ENCODE measurements at places on chromosomes 1 and 21.

- no peak for DNase-seq
Observed at GRCh38 chr1:183191833-183192232, 5.8 kb downstream of the LAMC2 start.

DNA sequence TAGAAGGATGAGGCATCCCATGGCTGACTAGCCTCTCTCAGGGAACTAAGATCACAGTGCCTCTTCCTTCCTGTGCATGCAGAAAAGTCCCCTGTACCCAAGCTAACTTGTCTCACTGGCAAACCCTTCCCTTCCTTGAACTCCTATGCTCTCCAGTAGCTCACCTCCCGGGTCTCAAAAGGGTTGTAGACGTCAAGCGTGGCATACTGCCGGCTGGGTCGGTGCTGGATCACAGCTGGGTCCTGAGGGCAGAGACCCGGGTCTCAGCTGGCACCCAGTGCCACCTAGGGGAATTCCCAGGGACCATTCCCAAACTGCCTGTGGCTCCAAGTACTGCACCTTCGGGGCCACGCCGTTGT is 688 bp downstream of the SCAMP3 start:
- DNase-seq, result peak; percentile 9

GRCh38 chr1:162977944-162978568 is 91.1 kb upstream of the RGS4 start:
- DNase-seq, result no peak

DNA sequence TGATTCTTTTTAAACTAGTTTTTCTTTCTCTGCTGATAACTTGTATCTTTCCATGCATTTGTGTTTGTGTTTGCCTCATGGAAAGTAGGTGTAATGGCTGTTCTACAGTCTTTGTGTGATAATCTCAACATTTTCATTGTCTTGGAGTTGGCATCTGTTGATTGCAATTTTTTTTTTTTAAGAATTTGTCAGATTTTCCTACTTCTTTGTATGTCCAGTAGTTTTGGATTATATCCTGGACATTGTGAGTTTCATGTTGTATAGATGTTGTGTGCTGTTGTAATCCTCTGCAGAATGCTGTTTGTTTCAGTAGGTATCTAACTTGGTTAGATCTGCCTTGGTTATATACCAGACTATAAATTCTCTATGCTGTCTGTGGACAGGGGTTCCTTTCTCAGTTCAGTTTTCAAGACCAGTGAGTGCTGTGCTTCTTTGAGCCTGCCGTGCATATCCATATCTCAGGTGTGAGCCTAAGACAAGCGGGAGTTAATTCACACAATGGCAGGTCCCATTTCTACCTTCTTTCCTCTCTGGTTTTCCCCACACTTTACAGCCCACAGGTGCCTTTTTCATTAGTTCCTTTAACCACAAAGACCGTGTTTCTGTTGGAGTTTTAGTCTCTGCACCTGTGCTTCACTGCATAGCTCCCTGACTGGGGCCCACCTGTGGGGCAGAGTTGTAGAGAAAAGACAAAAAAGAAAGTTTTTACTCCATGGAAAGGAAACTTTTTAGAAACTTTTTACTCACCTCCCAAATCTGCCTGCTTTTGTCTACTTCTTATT is 69.9 kb downstream of the ITSN1 start:
- DNase-seq, result no peak

GRCh38 chr1:1427820-1428148 is 6.7 kb upstream of the ANKRD65 start:
- DNase-seq, result no peak

DNA sequence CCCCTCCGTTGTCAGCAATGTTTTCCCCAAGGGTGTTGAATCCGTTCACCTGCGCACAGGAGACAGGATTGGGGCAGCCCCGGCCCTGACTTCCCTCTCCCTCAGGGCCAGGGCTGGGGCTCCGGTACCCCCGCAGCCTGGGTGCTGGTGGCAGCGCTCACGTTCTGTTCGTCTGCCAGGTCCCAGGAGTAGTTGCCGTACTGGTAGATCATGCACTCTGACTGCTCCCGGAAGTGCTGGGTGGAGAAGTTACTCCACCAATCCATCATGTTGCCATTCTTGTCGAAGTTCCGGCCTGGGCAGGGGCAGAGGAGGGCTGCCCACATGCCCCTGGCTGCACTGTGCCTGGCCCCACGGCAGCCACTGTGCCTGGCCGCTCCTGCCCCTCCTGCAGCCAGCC is 6.1 kb downstream of the PRXL2B start:
- DNase-seq, result no peak

GRCh38 chr1:166197141-166197540 is 30.3 kb upstream of the FAM78B start:
- DNase-seq, result no peak

- DNase-seq, result no peak
Observed at GRCh38 chr1:211339631-211340041, 13.0 kb downstream of the TRAF5 start.

DNA sequence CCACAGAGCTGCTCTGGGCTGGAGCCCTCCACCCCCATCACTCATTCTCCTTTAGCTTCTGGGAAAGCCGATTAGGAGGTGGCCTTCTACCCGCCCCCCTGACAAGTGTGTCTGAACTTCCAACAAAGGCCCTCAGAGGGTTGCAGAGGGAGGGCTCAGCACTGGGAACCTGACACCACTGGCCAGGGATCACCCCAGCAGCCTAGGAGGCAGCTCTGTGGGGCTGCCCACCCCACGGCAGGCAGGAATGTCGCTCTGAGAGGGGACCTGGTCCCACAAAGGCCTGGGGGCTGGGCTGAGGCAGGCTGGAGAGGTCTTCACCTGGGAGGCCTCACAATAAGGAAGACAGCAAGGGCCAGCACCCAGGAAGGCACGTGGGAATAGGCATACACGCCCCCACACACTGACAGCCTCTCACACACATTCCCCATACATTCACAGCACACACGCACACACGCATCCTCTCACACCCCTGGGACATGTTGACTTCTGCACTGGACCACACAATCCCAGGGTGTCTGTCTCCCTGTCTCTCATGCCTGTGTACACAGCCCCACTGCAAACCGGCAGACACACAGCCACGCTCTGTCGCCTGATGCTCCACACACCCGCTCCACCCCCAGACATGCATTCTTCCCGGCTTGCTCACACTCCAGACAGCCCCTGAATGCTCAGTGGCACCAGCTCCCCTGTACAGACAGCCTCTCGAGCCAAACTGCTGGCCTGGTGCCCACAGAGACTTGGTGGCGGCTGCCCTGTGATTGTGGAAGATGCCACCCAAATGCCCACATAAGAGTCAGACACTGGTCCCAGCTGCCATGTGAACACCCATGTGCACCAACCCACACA is 30.7 kb downstream of the DMBX1 start:
- DNase-seq, result no peak

GRCh38 chr1:76835203-76835602 is 32.1 kb upstream of the ST6GALNAC5 start:
- no peak for DNase-seq

DNA sequence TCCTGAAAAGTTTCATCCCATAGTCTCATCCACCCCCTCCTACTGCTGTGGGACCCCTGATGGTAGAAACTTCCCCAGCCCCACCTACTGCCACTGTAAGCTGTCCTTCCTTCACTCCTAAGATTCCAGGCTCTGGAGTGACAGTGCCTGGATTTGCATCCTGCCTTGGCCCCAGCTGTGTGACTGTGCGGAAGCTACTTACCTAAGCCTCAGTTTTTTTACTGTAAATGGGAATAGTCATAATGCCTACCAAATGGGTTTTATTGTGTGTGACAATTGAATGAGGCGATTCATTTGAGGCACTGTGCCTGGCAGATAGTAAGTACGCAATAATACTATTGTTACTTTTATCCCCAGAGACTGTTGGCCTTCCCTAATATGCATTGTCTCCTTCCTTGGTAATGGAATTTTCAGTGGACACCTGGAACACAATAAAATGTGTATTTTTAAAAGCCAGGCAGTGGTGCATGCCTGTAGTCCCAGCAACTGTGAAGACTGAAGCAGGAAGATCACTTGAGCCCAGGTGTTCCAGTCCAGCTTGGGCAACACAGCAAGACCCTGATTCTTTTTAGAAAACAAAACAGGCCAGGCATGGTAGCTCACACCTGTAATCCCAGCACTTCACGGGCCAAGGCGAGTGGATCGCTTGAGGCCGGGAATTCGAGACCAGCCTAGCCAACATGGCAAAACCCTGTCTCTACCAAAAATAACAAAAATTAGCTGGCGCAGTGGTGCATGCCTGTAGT is 55.0 kb upstream of the ZNF326 start:
- no peak for DNase-seq

DNA sequence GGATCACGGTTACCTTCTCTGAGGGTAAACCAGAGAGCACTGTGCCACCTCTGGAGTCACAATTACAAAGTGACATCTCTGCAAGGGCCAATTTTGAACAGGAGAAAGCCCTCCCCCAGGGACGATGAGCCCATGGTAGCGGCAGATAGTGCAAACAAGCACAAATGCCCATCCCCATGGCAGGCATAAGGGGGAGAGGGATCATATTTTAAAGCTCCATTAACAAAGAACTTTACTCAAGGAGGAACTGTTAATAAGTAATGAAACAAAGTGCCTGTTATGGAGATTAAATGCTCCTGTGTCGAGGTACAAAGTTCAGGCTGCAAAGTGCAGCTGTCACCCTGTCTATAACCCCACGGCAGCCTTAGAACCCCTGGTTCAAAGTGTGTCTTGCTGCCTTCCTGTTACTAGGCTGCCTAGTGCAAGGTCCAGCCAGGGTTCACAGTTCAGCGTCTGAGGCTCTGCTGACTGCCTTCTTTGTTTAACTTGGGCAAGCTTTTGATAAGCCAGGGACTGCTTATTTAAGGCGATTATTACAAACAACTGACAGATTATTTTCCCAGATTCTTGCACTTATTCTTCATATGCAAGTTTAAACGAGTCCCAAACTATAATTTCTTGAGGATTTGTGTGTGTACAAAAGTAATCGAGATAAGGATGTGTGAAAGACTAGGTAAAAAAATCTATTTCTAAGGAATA is 75.7 kb upstream of the NRIP1 start:
- DNase-seq, result no peak

DNA sequence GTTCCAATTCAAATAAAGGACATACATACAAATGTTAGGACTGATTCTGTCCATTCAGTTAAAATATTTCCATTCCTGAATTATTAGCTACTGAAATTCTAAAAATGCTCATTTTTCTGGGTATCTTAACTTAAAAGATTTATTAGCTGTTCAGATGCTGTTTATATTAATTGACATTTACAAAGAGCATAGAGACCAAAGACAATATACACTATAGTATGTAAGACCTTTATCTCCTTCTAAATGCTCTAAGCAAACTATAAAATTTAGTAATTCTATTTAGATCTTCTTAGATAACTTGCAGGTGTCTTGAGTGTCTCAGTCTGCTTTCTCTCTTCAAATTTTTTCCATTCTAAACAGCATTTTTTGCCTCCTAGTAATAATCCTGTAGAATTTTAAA is 39.3 kb downstream of the VAMP4 start:
- no peak for DNase-seq

DNA sequence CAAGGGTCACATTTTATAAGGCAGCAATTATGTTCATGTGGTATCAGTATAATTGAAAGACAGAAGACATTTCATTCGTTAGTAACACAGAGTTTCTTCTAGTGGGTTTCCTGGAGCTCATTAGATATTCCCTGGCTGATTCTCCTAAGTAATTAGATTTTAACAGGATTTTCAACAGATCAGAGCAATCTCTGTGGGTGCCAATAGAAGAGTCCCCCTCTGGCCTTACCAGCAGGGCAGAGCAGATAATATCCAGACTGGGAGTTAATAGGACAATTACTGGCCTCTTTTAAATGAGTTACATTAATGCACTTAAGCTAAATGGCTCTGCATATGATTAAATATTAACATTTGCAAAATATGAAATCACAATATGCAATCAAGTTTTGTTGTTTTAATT is 74.2 kb upstream of the FOXD3 start:
- no peak for DNase-seq

DNA sequence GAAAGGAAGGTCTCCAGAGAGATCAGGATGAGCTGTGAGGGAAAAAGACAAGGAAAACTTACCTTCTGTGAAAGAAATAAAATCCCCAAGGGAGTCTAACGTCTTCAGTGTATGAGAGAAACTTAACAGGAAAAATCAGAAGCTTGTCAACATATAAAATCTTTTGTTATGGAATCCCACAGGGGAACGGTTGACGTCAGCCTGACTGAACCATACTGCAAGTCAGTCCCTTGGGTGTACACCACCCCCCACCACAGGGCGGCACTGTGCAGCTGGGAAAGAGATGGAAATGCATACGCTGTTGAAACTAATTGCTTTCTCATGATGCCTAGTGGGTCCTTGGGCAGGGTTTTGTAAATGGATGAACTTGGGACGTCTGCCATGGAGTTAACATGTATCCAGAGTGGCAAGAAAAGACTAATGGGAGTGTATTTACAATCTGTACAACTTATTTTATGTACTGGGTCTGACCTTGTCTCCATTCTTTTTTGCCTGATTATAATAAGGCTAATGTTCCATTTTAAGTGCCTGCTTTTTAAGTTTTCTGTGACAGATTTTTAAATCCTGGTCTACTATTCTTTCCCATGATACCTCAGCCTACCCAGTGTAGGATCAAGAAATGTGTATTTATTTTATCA is 22.7 kb downstream of the UTP25 start:
- peak; percentile 9 for DNase-seq

- no peak for DNase-seq
Observed at GRCh38 chr21:32144851-32145250, 134.0 kb downstream of the MIS18A start.

- no peak for DNase-seq
Observed at GRCh38 chr1:117659550-117660270, 53.9 kb downstream of the TENT5C start.

DNA sequence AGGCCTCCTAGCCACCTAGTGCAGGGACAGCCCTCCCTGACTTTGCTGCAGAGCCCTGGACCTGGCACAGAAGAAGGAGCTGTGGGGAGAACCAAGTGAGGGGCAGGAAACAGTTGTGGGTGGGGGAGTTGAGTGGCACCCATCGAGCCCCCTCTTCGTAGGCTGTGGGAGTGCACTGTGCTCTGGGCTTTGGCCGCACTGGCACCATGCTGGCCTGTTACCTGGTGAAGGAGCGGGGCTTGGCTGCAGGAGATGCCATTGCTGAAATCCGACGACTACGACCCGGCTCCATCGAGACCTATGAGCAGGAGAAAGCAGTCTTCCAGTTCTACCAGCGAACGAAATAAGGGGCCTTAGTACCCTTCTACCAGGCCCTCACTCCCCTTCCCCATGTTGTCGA is 1.2 kb downstream of the DUSP23 start:
- DNase-seq, result no peak

DNA sequence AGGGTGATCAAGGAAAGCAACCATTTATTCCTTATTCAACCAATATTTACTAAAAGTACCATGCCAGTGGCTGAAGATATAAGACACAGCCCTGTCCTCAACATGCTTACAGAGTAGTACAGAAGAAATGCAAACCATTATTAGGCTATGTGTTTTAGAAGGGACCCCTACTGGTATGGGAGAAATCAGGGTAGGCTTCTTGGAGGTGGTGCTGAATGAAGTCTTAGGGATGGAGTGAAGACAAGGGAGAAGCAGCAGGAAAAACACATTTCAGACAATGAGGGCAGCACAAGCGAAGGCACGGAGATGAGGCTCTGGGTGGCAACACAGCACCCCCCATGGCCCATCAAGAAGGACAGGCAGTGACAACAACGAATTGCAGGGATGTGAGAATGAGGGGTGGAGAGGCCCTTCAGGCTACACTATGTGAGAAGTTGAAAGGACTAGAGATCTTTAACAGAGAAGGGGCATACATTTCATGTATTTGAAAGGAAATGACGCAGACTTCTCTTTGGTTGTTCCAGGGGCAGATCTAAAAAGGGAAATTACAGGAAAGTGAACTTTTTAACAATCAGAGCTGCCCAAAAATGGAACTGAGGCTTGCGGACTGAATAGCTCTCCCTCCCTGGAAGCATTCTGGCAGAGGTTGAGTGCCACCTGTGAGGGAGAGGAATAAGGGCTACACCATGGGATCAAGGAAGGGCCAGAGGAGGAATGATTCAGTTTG is 16.8 kb upstream of the CD58 start:
- DNase-seq, result no peak

All from stimulated activated CD4-positive, alpha-beta T cell treated with anti-CD3 and anti-CD28 coated beads, Interleukin-4, amount 100 ng/mL, for 4 hours (primary cell).